Progenitor cell of endocrine pancreas (in vitro differentiated cells): ENCODE measurements at places on chromosomes 6 and 20. TPM values are rescaled to one million over a fixed set of nuclear protein-coding genes. Genes with fewer than 3 reads are reported as not detected.

GPX5 gene
- not detected in 2 replicates for total RNA-seq

RING1 gene
- 56.2 and 62.4 TPM in 2 replicates for total RNA-seq

ASIP gene
- not detected in 2 replicates for total RNA-seq

FNDC11 gene
- total RNA-seq = 1.9 and 2.6 TPM in 2 replicates

HTR1E gene
- 0.13 TPM in 1 of 2 replicates, not detected in the other for total RNA-seq

DEFB112 gene
- not detected in 2 replicates for total RNA-seq
